Pancreas (tissue), 10 donors: ENCODE measurements at places on chromosomes 3 and 15. TPM values are rescaled to one million over a fixed set of nuclear protein-coding genes. Genes with fewer than 3 reads are reported as not detected.

DNA sequence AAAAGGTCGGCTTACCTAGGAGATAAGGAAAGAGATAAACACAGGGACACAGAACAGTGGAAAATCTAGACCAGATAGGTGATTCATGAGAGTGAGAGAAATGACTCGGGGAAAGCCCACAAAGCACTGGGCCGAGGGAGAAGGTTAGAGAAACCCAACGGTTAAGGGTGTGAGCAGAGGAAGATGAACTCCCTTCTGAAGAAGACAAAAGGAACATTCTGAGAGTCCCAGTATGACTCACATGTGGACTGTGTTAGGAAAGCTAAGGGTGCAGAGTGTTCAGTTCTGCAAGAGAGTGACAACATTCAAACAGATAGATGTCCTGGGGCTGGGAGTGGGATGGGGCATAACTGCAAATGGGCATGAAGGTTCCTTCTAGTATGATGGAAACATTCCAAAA lies 83.0 kb downstream of the CNTN3 start:
- H3K27me3 ChIP-seq, result no peaks in the 10 kb centered on the region
- no peak overlapping the region for H3K27ac ChIP-seq
- no peaks in the 10 kb centered on the region for H3K36me3 ChIP-seq
- DNase-seq, result no peak

CP gene
- total RNA-seq, result 1.7 TPM

SYNPR gene
- 0.31 TPM for total RNA-seq

GRCh38 chr15:96115642-96116041 lies 214.9 kb upstream of the NR2F2 start:
- no peaks in the 10 kb centered on the region for H3K4me1 ChIP-seq
- no peaks in the 10 kb centered on the region for H3K36me3 ChIP-seq
- no peaks in the 10 kb centered on the region for H3K27me3 ChIP-seq
- no peak overlapping the region for H3K4me3 ChIP-seq
- no peak for DNase-seq

GRCh38 chr3:197151580-197151979 lies 122.0 kb upstream of the MELTF start:
- no peak overlapping the region for H3K27ac ChIP-seq
- no peak for DNase-seq
- no peaks in the 10 kb centered on the region for H3K27me3 ChIP-seq
- H3K4me1 ChIP-seq, result no peaks in the 10 kb centered on the region

DNA sequence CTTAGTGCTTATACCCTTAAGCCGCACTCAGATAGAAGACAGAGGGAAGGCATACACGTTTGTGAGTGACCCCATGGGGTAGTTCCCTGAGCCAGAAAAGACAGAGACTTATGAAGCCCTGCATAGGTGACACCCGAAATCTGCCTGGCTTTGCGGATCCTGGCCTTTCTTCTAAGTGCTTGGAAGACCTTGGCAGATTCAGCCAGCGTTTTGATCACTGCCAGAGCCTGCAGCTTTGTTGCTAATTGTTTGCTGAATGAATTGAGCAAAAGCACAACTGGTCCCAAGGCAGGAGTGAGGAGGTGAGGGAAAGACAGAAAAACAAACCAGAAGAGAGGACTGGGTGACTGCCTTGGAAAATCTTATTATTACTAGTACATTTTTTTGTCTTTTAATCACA lies 168.3 kb upstream of the ICE2 start:
- H3K27me3 ChIP-seq, result no peaks in the 10 kb centered on the region
- no peak overlapping the region for H3K27ac ChIP-seq
- H3K4me3 ChIP-seq, result no peak overlapping the region
- DNase-seq, result no peak
- H3K4me1 ChIP-seq, result no peaks in the 10 kb centered on the region

DNA sequence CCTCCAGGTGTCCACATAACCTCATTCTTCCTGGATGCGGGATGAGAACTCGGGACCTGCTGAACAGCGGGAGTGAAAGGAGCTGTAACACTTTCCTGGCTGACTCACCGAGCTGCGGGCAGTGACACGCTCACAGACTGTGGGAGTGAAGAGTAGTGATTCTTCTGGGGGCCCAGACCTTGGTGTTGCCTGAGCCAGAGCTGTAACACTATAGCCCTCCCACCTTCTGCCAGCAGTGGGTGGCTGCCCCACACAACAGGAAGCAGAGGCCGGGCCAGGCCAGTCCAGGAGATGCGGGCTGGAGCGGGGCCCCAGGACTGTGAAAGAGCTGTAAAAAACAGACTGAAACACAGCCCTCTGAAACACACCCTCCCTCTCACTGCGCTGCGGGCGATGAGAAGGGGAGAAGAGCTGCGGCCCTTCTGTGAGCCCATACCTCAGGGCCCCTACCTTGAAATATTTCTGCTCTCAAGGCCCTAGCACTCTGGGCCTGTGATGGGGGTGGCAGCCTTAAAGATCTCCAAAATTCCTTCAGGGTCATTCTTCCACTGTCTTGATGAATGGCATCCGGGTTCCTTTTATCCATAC lies 464.0 kb upstream of the CCDC54 start:
- DNase-seq, result no peak
- no peaks in the 10 kb centered on the region for H3K27me3 ChIP-seq
- H3K4me1 ChIP-seq, result no peaks in the 10 kb centered on the region
- no peak overlapping the region for H3K4me3 ChIP-seq
- no peak overlapping the region for H3K27ac ChIP-seq

WWTR1 gene
- total RNA-seq, result 47.0 TPM

GRCh38 chr3:8856071-8856470 lies 86.7 kb upstream of the OXTR start:
- no peak overlapping the region for H3K27ac ChIP-seq
- H3K27me3 ChIP-seq, result no peaks in the 10 kb centered on the region
- H3K4me1 ChIP-seq, result no peaks in the 10 kb centered on the region
- no peaks in the 10 kb centered on the region for H3K36me3 ChIP-seq
- H3K4me3 ChIP-seq, result no peak overlapping the region

- DNase-seq, result no peak
- no peaks in the 10 kb centered on the region for H3K27me3 ChIP-seq
- H3K36me3 ChIP-seq, result no peaks in the 10 kb centered on the region
- peaks cover 4% of the 10 kb centered on the region for H3K4me1 ChIP-seq
These were observed 78.1 kb downstream of the STT3B start for GRCh38 chr3:31610700-31611275.

- H3K4me1 ChIP-seq, result no peaks in the 10 kb centered on the region
- no peak overlapping the region for H3K4me3 ChIP-seq
- H3K36me3 ChIP-seq, result no peaks in the 10 kb centered on the region
- H3K27ac ChIP-seq, result no peak overlapping the region
- H3K27me3 ChIP-seq, result no peaks in the 10 kb centered on the region
These were observed 61.1 kb downstream of the CPNE4 start for GRCh38 chr3:131973731-131974130.

MRPL47 gene
- total RNA-seq, result 10.6 TPM

AGBL1 gene
- not detected for total RNA-seq

DNA sequence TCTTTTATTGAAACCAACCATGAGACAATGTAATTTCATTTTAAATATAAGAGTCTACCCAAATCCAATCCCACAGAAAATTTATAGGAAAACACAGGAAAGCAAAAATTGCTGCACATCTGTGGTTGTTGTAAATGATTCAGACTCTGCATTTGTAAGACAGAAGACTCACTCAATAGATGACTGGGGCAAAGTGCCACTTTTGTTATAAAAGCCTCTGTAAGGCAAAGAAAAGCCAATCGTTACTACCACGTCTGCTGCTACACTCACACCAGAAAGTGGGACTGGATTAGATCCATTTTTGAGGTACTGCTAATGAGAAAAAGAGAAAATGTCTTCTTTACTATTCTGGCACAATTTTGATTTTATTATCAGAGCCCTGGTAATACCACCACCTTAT lies 74.9 kb downstream of the SEMA6D start:
- H3K4me3 ChIP-seq, result no peak overlapping the region
- no peak overlapping the region for H3K27ac ChIP-seq
- no peaks in the 10 kb centered on the region for H3K4me1 ChIP-seq
- DNase-seq, result no peak

SCG3 gene
- total RNA-seq, result 10.3 TPM

- no peaks in the 10 kb centered on the region for H3K4me1 ChIP-seq
- DNase-seq, result no peak
- no peaks in the 10 kb centered on the region for H3K36me3 ChIP-seq
- H3K27me3 ChIP-seq, result no peaks in the 10 kb centered on the region
These were observed 41.6 kb upstream of the DLG1 start for GRCh38 chr3:197339841-197340520.

DNA sequence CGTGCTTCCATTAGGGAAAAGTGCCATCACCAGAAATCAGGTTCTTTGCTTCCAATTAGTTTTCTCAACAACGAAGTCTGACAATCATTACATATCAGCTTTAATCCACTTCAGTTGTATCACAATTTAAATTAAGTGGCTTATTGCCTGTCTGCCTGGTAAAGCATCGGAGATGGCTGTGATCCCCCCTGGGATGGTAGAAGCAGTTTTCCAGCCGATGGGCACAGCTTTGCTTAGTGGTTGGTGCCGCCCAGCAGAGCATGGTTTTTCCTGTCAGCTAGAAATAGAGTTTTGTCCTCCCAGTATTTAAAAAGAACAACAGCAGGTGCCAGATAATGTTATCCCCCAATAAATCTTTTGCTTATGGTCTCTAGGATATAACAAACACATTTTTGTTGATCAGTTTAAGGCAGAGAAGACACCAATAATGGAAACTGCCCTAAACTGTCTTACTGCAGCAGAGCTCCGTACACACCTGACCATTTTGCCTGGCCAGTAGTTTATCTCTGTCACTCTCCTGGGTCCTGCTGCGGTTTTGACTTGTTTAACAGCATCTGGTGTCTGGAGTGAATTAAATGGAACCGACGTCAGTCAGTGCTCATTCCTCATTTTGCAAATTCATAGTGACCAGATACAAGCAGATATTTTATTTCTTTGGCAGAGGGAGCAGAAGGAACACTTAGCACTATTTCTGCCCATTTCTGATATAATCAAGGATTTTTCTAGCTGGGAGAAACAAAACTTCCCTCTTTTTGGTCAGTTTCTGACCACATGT lies 79.1 kb downstream of the SLC49A4 start:
- no peak for DNase-seq
- no peaks in the 10 kb centered on the region for H3K36me3 ChIP-seq
- H3K4me1 ChIP-seq, result no peaks in the 10 kb centered on the region
- no peaks in the 10 kb centered on the region for H3K27me3 ChIP-seq
- no peak overlapping the region for H3K27ac ChIP-seq

AADACL2 gene
- not detected for total RNA-seq
